Activated CD4-positive, alpha-beta T cell treated with anti-CD3 and anti-CD28 coated beads, Interleukin-2, amount 10 ng/mL, durations not matched to agents 7 days and 5 days (primary cell): ENCODE measurements at places on chromosomes 12 and 14. TPM values are rescaled to one million over a fixed set of nuclear protein-coding genes. Genes with fewer than 3 reads are reported as not detected.

- no peaks in the 10 kb centered on the region for H3K27me3 ChIP-seq
- H3K4me3 ChIP-seq = no peak overlapping the region
- DNase-seq = no peak
These were observed 379.4 kb downstream of the ALG10 start for GRCh38 chr12:34401659-34402227.

DNA sequence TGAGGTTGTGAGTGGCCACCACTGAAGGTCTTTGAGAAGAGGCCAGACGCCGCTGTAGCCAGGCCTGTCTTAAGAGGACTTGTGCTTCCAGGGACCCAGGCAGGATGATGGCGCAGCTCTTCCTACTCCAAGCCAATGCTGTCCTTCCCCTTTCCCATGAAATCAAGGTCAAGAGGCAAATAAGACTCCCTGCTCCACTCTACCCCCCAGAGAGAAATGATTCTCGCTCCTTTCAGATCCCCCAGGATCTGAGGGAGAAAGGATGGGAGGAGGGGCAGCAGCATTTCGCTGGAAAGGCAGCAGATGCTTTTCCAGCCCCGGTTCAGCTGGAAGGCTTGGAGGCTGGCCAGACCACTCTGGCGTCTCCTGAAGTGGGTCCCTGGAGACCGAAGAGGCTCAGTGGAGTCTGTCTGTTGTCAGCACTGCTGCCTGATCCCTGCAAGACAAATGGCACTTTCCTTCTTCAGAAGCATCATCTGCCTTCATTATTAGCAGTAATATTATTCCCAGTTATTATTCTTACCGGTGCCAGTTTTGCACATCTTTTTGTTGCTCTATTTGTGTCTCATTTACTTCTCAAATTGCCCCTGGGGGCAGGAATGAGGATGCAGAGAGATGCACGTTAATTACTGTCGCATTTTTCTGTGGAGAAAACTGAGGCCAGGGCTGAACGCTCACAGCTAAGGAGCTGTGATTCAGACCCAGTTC, 51.4 kb downstream of the C14orf132 start:
- no peak for DNase-seq
- H3K36me3 ChIP-seq = no peaks in the 10 kb centered on the region
- H3K4me3 ChIP-seq = no peak overlapping the region
- no peaks in the 10 kb centered on the region for H3K27me3 ChIP-seq
- H3K4me1 ChIP-seq = no peaks in the 10 kb centered on the region

DNA sequence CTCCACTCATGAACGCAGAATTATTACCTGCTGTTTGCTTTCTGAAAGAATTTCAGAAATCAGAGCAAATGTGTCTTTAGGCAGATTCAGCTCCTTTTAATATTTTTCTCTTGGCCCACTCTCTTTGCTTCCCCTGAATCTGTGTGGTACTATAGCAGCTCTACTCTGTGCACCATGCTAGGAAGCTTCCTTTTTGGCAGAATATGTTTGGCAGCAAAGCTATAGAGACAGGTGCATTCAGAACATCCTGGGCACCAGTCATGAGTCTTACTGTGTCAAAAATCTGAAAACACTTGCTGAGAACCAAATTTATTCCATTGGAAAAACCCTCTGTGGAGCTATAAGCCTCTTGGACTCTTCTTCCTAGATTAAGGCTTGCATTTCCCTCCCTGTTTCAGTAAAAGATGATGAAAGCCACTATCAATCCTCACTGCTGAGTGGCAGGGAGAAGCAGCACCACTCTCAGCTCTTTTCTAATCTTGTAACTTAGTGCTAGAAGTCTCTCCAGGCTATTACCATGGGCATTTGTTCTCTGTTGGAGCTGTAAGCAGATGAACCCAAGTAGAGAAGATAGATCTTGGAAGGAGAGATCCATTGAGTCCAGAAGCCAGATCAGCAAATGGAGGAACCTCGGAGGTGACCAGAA, 18.2 kb downstream of the CIPC start:
- no peaks in the 10 kb centered on the region for H3K27me3 ChIP-seq
- H3K4me3 ChIP-seq = no peak overlapping the region
- H3K4me1 ChIP-seq = peaks cover 15% of the 10 kb centered on the region
- H3K36me3 ChIP-seq = peaks cover 22% of the 10 kb centered on the region
- no peak for DNase-seq

DNA sequence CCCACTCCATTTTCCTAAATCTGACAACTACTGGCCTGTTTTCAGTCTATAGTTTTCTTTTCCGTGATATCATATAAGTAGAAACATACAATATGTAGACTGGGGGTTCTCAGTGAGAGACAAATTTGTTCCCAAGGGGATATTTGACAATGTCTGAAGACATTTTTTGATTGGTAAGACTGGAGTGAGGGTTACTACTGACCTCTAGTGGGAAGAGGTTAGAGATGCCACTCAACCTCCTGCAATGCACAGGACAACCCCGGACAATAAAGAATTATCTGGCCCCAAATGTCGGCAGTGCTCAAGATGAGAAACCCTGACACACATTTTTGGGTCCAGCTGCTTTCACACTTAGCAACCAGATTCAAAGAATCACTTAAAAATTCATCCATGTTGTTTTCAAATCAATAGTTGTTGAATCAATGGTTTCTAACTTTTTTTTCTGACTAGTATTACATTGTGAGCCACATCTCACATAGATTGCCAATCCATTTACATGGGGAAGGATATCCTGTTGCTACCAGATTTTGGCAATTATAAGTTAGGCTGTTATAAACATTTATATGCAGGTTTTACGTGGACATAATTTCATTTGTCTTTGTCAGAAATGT, 307.1 kb downstream of the RPL10L start:
- DNase-seq = no peak
- no peak overlapping the region for H3K4me3 ChIP-seq
- H3K36me3 ChIP-seq = no peaks in the 10 kb centered on the region
- H3K27ac ChIP-seq = no peak overlapping the region

DNA sequence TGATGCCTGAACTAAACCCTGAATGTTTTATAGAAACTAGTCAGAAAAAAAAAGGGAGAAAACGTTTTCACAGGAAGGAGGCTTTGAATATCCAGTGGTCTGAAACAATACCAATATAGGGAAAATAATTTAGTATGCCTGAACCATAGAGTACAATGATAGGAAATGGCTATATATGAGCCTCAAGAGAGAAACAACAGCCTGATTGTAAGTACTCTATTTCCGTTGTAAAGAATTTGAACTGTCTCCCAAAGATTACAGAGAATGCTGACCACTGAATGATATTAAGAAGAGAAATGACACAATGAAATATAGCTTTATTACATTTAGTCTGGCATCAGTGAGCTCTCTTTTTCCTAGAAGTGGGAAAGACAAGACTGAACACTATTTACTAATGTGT, 5.5 kb upstream of the GABARAPL1 start:
- H3K27ac ChIP-seq = no peak overlapping the region
- H3K27me3 ChIP-seq = peaks cover 5% of the 10 kb centered on the region
- H3K4me1 ChIP-seq = peaks cover 4% of the 10 kb centered on the region
- H3K36me3 ChIP-seq = no peaks in the 10 kb centered on the region
- DNase-seq = no peak
- H3K4me3 ChIP-seq = no peak overlapping the region

GRCh38 chr14:94001016-94001415, 3.9 kb downstream of the CCDC197 start:
- H3K4me1 ChIP-seq = peaks cover 43% of the 10 kb centered on the region
- H3K36me3 ChIP-seq = no peaks in the 10 kb centered on the region
- no peak for DNase-seq
- peaks cover 5% of the 10 kb centered on the region for H3K27me3 ChIP-seq

- no peaks in the 10 kb centered on the region for H3K4me1 ChIP-seq
- no peaks in the 10 kb centered on the region for H3K27me3 ChIP-seq
- no peak overlapping the region for H3K27ac ChIP-seq
These were observed 222.9 kb upstream of the PWP1 start for GRCh38 chr12:107462428-107463332.

DNA sequence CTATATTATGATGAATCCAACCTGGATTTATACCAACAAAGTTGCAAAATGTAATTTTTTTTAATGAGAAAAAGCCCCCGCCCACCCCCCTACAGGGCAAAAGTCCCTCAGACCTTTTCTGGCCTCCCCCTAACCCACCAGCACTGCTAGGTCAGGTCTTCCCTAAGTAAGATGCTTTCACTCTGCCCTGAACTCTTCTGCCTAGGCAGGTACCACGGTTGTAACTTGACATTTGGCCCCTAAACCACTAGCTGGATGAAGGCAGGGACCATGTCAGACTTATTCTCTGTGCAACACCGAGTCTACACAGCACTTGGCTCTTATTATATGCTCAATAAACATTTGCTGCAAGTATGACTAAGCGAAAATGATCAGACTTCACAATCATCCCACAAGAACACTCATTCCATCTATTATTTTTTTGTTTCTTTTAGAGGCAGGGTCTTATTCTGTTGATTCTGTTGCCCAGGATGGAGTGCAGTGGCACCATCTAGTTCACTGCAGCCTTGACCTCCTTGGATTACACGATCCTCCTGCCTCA, 63.2 kb downstream of the SPRING1 start:
- peaks cover 57% of the 10 kb centered on the region for H3K4me1 ChIP-seq
- no peak overlapping the region for H3K4me3 ChIP-seq
- no peaks in the 10 kb centered on the region for H3K27me3 ChIP-seq
- H3K36me3 ChIP-seq = no peaks in the 10 kb centered on the region
- DNase-seq = no peak

- no peak for DNase-seq
- H3K27ac ChIP-seq = peak overlapping the region; percentile 65
- H3K4me3 ChIP-seq = no peak overlapping the region
- peaks cover 35% of the 10 kb centered on the region for H3K36me3 ChIP-seq
- no peaks in the 10 kb centered on the region for H3K27me3 ChIP-seq
These were observed 4.6 kb upstream of the SYCP3 start for GRCh38 chr12:101743724-101744472.

DNA sequence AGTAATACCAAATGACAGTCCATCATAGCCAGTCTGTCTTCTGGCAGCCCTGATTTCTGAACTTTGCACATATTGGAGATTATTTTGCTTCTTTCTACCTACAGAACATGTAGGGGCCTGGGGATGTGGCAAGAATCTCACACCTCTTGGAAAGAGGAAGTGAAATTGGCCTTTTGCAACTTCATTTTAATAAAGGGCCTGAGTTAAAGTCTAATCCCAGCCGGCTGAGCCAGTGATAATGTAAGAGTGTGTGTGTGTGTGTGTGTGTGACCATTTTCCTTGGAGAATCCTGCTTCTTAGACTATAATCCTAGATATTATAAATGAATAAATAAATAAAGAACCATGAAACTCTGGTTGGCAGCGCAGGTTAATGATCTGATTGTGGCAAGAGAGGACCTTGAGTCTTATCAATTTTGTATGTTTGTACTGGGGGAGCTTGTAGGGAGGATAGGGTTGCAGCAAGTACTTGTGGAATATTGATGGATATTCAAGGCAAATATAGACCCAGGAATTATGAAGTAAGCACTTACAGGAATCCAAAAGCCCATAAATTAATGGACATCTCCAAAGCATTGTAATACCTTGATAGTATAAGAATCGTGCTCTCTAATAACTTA, 233.2 kb upstream of the AMIGO2 start:
- no peak for DNase-seq
- H3K4me3 ChIP-seq = no peak overlapping the region
- H3K4me1 ChIP-seq = peaks cover 34% of the 10 kb centered on the region
- H3K27me3 ChIP-seq = no peaks in the 10 kb centered on the region

CMKLR1 gene
- not detected for total RNA-seq

OAS2 gene
- total RNA-seq = 420 TPM

PAX9 gene
- total RNA-seq = not detected

FGF23 gene
- total RNA-seq = not detected

HOXC11 gene
- total RNA-seq = not detected

NPFF gene
- total RNA-seq = not detected

GALNT16 gene
- total RNA-seq = not detected
